Substantia nigra (tissue), 51 donors: ENCODE measurements at places on chromosomes 13 and 19.

DNA sequence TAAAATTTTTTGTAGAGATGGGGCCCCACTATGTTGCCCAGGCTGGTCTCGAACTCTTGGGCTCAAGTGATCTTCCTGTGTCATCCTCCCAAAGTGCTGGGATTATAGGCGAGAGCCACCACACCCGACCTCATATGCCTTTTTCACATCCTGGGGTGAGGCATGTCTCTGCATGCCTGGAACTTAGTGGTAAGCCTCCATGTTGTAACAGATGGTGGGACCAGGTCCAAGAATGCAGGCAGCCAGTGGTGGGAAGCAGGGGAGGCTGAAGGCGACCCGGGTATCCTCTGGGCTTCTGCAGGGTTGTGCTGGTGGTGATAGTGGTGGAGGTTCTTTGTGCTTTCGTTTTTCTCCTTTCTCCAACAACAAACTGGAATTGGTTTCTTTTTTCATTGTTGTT is 30.1 kb upstream of the CCDC124 start:
- no peak for DNase-seq

- DNase-seq = no peak
These were observed 399.0 kb downstream of the PCDH9 start for GRCh38 chr13:66830940-66831716.

GRCh38 chr19:48196933-48197665 is 26.6 kb downstream of the ZSWIM9 start:
- no peak for DNase-seq

DNA sequence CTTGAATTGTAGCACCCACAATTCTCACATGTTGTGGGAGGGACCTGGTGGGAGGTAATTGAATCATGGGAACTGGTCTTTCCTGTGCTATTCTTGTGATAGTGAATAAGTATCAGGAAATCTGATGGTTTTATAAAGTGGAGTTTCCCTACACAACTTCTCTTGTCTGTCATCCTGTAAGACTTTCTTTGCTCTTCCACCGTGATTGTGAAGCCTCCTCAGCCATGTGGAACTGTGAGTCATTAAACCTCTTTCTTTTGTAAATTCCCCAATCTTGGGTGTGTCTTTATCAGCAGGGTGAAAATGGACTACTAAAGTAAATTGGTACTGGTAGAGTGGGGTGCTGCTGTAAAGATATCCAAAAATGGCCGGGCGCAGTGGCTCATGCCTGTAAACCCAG is 215.6 kb downstream of the LIG4 start:
- no peak for DNase-seq

DNA sequence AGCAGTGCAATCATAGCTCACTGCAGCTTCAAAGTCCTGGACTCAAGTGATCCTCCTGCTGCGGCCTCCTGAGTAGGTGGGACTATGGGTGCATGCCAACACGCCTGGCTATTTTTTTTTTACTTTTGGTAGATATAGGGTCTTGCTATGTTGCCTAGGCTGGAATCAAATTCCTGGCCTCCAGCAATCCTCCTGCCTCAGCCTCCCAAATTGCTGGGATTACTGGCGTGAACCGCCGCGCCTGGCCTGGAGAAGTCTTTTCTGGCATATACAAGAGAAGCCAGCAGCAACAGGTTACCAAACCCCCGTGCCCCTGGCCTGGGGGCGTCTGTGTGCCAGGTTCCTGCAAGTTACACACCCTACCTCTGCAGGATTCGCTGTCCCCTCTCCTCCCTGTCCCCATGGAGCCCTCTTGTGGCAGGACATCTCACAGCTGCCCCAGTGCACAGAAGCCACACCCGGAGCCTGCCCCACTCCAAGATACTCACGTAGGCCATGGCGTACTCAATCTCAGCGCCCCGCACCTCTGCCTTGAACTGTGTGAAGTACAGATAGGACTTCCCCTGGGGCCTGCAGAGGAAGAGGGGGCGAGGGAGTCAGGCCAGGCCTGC is 9.9 kb downstream of the MYDGF start:
- no peak for DNase-seq

DNA sequence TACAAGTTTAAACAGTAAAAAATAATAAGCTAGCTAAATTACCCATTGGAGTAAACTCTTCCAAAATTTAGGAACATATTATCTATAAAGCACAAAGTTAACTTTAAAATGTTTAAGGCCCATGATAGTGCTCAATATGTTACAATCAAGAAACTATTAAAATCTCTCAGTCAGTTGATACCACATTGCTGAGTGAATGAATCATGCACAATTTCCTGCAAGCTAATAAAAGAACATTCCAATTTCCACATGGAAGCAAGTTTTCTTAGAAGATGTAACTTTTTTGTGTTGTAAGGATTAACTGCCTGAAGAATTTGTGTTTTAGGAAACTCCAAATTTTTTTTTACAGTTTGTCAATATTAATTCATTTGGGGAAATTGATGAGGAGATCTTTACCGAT is 666.6 kb downstream of the SLITRK1 start:
- DNase-seq = no peak

DNA sequence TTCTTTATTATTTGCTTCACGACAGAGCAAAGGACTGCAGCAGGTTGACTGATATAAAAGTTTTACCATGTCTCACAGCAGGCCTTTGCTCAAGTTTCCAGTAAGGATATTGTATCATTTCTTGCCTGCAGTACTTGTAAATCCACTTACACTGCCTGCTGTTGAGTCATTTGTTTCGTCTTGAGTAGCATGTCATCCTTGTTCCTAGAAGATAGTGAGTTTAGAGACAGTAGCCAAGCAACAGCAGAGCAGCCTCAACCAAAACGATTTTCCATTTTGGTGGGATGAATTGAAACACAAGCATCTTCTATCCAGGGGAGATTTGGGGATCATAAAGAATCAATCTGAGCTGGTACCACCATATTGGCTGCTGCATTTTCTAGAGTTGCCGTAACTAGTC is 24.0 kb upstream of the ALOX5AP start:
- DNase-seq = no peak

- DNase-seq = no peak
These were observed 4.9 kb upstream of the ESD start for GRCh38 chr13:46801858-46802257.

DNA sequence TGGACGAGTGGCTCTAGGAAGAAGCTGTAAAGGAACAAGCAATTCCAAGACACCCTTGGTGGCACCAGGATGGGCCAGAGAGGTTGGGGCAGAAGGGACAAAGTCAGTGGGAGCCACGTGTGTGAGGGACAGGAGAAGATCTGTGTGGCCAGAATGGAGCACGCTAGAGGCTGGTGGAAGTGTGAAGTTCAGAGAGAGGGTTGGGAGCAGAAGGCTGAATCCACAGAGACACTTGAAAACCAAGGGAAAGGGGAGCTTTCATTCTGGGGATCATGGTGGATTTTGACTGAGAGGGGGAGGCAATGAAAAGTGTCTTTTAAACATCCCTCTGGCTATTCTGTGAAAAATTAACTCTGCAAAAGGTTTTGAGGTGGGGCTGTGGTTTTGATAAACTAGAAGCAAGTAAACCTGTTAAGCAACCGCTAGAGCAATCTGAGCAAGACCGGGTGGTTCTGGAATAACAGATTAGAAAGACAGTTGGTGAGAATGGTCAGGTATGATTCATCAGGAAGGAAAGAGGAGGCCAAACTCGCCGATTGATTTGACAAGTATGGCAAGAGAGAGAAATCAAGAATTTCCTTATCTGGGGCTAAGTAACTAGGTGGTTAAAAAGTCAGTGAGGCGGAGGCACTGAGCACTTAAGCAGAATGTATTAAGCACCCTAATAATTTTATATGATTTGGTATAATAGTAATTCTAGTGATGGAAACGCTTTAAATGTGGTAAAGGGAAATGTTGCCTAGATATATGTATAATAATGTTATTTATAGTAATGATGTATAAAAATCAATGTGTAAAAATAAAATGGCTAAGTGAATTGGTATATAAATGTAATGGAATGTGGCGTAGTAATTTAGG is 140.0 kb downstream of the MYO16 start:
- DNase-seq = no peak

- DNase-seq = no peak
These were observed 872 bp downstream of the FARSA start for GRCh38 chr19:12932392-12933286.

GRCh38 chr13:108859197-108860012 is 230.0 kb downstream of the MYO16 start:
- no peak for DNase-seq

DNA sequence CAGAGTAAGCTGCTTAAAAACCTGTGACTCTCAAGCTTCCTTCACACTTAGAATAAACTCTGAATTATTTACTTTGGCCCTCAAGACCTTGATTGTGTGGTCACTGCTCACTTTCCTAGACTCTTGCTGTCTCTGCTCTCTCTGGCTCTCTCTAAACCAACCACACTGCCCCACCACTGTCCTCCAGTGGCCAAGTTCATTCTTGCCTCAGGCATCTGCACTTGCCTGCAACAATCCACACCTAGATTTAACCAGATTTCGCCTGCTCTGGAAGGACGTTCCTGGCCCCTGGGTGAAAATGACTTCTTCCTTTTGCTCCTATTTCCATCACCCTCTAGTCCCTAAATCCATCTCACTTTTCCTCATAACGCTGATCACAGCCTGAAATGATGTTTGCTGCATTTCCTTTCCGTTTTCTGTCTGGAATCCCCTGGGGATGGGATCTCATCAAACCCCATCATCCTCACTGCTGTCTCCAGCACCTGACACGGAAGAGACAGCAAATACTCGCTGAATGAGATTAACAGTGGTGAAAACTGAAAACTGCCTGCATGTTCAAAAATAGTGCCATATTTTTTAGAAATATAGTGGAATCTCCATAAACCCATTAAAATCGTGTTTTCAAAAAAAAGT is 232.6 kb downstream of the UQCRFS1 start:
- no peak for DNase-seq

GRCh38 chr13:50574731-50575130 is 268.8 kb downstream of the DLEU7 start:
- DNase-seq = no peak

- no peak for DNase-seq
These were observed 74.9 kb upstream of the MTIF3 start for GRCh38 chr13:27524981-27525975.

DNA sequence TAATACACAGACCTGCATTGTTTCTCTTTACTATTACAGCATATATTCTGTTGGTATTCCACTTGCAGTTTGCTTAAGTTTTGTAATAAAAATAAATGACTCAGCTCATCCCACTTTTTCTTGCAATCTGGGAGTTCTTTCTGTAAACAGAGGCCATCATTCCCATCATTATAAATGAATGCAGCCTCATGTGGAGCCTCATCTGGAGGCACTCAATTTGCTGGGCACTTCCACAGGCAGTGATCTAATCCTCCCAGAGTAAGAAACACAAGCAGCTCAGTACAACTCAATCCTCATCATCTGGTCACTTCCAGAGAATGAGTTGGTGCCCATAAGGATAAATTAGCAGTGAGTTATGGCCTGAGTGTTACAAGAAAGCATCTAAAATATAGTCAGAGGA is 2801.9 kb downstream of the PCDH9 start:
- no peak for DNase-seq

- DNase-seq = no peak
These were observed 1.5 kb downstream of the FCAR start for GRCh38 chr19:54875506-54875905.

DNA sequence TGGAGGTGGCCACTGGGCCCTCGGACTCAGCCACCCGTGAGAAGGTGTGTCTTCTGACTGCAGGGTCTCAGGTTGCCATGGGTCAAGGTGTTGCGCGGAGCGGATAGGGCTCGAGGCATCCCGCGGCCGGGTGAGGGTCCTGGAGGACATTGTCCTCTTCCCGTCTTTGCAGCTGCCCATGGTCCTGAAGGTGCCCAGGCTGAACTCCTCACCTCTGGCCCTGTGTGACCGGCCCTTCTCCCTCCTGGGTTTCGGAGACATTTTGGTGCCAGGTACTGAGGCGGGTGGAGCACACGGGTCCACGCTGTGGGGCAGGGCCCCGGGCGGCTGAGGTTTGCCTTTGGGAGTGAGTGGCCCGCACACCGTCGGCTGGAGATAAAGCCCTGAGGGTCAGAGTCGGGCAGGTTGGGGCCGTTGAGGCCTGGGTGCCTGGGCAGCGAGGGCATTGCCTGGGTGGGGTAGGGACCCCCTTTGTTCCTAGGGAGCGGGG is 15.6 kb upstream of the TMPRSS9 start:
- DNase-seq = no peak

DNA sequence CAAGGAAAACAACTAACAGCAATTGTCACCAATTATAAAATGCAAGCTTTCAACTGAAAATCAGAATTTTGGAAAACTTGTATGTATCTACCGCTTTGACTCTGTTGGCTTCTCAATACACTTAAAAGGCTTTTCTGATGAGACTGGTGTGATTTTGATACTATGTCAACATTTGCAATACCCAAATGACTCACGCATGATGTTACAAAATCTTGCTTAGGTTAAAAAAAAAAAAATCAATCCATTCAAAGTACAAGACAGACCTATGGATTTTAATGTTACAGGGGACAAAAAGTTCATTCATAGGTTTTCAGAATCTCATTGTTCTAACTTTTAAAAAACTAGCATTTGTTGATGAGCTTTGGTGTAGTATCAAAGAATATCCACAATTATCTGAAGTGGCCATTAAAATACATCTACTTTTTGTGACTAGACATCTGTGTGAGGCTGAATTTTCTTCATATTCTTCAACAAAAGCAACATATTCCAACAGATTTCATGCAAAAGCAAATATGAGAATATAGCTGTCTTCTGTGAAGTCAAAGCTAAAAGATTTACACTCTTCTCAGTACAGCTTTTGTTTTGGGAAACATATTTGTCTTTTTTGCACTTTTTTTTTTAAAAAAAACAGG is 10.7 kb downstream of the ELF1 start:
- no peak for DNase-seq

- no peak for DNase-seq
These were observed 17.0 kb upstream of the RUBCNL start for GRCh38 chr13:46403851-46404732.

DNA sequence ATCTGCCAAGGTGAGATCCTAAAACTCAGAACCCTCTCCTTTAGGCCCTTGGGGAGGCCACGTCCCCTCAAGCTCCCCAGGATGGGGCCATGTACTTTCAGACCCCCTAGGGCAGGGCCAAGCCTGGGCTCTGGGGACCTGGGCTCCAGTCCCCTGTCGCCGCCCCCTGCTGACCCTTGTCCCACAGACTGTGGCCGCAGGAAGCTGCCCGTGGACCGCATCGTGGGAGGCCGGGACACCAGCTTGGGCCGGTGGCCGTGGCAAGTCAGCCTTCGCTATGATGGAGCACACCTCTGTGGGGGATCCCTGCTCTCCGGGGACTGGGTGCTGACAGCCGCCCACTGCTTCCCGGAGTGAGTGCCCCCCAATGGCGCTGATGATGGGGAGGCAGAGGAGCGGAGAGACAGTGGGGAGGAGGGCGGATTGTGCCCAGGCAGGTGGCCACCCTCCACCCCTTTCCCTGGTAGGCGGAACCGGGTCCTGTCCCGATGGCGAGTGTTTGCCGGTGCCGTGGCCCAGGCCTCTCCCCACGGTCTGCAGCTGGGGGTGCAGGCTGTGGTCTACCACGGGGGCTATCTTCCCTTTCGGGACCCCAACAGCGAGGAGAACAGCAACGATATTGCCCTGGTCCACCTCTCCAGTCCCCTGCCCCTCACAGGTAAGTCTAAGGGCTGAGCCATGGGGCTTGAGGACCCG is 18.8 kb downstream of the HPN start:
- no peak for DNase-seq
